ENCODE measurements at places on chromosomes 7 and 10.

GRCh38 chr7:41885078-41885477 lies 182.2 kb upstream of the INHBA start:
- no peak for DNase-seq

DNA sequence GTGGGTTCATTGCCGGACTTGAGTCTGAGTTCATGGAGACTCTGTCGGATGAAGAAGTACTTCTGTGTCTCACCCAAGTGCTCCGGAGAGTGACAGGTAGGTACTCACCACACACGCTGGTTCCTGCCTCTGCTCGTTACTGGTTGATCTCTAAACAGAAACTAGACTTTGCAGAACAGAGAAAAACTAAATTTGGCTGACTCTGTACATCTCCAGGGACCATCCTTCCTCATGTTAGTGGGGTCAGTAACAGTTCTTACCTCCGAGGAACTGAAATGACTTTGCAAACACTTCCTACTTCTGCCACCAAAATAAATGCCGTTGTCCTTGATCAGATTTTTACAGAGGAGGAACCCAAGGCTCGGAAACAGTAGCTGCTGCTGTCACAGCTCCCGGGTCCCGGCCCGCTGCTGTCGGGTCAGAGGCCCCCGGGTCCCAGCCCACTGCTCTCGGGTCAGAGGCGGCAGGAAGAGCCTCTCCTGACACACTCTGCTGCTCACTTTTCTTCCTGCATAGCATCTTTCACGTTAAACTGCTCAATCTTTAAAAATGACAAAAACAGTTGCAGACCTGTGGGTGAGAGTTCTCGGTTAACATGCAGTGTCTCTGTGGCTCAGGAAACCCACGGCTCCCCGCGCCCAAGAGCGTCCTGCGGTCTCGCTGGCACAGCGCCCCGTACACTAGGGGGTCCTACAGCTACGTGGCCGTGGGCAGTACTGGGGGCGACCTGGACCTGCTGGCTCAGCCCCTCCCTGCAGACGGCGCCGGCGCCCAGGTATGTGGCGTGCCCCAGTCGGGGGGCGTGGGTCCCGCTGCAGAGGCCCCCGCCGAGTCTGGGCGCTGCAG lies 4.8 kb upstream of the MTG1 start:
- DNase-seq = no peak

DNA sequence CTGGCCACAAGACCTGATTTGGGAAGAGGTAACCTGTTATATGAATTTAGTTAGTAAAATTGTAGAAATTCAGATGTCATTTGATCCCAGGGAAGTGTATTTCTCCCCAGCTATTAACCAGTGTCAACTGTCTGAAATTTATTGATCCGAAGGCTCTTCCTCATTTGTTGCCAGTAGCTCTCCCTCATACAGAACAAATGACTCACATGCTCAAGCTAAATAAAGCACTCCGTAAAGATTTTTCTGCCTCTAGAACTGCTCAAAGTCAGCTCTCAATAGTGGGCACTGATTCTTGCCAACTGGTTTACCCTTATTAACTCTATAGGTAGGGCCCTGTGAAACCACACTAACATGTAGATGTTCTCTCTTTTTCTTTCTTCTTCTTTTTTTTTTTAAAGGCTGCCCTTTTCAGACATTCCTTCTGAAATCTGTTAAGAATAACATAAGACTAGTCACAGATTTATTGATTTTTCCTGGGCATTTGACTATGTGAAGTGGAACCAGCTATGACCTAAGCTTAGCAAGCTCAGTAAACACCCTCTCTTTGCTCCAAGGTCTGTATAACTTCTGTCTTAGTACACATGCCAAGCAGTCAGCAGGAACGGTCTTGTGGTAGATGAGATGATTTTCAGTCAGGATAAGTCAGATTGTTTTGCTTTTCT lies 21.8 kb downstream of the RPA3 start:
- no peak for DNase-seq

DNA sequence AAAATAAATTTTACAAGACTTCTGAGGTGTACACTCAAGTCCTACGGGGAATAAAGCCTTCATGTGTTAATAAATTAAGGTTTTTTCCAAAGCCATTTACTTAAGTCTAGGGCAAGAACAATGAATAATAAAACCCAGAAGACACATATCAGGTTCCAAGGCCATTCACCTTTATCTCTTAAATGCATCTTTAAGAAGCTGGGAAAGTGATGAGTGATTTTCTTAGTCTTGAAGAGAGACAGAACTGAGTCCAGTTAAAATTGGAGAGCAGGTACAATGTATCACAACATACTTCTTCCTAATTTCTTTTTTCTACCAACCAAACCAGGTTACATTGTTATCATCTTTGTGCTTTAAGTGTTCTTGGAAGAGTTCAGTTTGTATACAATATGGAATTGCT lies 189.5 kb downstream of the RAPGEF5 start:
- DNase-seq = no peak

DNA sequence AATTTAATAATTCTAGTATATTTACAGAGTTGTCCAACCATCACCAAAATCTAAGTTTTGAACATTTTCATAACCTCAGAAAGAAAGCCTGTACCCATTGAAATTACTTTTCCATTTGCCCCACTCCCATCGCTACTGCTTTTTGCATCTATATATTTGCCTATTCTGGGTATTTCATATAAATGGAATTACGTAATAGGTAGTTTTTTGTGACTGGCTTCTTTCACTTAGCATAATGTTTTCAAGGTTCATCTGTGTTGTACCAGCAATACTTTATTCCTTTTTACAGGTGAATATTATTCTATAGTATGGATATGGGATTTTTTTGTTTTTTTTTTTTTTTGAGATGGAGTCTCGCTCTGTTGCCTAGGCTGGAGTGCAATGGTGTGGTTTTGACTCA lies 22.6 kb downstream of the KIF11 start:
- DNase-seq = no peak

DNA sequence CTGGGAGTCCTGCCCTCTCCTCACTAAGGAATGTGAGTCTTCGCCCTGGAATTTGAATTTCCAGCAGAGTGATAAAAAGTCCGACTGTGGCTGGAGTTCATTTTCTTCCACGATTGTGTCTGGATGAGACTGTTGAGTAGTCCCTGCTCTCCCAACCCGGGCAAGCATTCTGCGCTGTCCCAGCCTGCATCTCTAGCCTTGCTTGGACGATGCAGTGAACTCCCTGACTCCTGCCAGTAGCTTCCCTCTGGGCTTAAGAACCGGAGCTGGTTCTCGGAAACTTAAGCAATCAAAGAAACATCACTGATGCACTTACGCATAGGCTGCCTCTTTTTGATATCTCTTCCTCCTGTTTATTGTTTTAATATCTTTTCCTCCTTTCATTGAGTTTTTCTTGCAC lies 116.0 kb upstream of the FZD8 start:
- DNase-seq = no peak

- DNase-seq = no peak
Observed at GRCh38 chr7:41292487-41292886, 410.4 kb downstream of the INHBA start.

- no peak for DNase-seq
Observed at GRCh38 chr7:45342236-45342635, 184.6 kb downstream of the RAMP3 start.

DNA sequence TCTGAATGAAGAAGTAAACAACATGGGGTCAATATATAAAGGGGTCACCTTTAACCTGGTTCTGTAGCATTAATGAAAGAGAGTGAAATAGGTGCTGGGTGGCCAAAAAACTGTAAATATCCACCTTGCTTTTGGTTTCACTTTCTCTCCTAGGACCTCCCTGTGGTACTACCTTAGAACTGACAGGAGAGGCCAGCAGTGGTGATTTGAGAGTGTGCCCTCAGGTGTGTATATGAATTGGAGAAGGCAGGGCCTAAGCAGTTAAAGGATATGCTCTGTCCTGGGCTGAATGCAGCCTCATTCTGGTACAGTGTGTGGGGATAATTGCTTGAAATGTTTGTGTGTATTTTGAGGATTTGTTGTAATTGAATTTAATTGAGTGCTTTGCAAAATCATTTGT lies 62.0 kb downstream of the BBS9 start:
- DNase-seq = no peak

DNA sequence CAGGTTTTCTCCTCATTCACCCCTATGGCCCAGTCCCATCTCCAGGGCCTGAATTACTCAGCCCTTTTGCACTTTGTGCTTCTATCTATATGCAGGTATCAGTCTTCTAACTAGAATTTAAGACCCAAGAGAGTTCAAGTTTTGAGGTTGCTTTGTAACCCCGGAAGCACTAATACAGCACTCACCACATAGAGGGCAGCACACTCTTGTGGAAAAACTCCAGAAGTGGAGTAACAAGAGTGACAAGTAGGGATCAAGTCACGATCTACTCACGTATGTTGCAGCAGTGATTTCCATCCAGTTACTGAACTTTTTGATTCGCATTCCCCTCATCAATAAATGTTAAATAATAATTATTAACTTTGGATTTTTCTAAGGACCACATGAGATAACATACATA lies 151.0 kb downstream of the CHCHD3 start:
- no peak for DNase-seq

DNA sequence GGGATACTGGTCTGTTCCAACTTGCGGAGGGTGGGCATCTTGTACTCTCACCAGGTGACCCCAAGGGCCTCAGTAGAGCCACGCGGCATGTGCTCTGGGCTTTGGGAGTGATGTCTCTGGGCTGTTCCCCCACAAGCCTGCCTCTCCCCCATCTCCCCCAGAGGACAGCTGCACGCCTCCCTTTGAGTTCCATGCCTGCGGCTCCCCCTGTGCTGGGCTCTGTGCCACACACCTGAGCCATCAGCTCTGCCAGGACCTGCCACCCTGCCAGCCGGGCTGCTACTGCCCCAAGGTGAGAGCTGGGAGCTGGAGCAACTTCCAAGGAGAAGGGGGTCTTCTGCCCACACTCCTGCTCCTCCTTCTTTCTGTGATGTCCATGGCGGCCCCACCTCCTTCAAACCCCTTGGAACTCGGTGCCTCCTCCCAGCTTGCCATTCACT lies 15.0 kb upstream of the ZNF862 start:
- DNase-seq = no peak

GRCh38 chr7:29150856-29151255 lies 4.5 kb upstream of the CPVL start:
- DNase-seq = no peak

DNA sequence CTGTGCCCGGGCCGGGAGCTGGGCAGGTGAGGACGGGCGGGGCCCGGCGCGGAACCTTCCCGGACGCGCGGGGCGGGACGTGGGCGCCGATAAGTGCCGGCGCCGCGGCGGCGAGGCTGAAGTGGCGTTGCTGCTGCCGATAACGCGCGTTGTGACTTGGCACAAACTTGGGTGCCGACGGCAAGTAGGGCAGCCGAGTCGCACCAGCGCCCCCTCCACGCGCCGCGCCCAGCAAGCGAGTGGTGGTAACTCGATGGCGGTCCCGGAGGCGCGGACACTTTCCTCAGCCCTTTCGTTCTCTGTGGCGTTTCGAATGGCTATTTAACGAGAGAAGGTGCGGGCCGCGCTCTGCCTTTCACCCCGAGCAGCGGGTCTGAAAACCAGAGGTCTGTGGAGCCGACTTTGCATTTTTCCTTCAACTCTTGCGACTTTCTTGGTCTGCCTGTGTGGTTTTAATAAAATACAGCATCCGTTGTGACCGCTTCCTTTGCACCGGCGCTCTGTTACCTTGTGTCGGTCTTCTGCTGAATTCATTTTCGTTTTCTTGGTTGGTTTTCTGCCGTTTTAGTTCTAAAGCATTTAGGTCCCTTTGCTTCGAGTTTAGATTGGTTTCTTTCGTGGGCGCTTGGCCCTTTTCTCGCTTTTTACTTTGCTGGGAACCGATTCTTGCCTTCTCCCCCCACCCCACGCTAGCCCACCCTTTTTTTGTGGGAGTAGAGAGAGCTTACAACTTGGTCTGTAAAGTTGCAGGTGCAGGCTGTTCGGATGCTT lies 701 bp downstream of the STK17A start:
- peak; percentile 35 for DNase-seq

- DNase-seq = no peak
Observed at GRCh38 chr7:45610019-45610418, 35.9 kb downstream of the ADCY1 start.

GRCh38 chr7:138125598-138126111 lies 49.4 kb downstream of the AKR1D1 start:
- DNase-seq = no peak

- no peak for DNase-seq
Observed at GRCh38 chr7:13476881-13477444, 512.5 kb downstream of the ETV1 start.

DNA sequence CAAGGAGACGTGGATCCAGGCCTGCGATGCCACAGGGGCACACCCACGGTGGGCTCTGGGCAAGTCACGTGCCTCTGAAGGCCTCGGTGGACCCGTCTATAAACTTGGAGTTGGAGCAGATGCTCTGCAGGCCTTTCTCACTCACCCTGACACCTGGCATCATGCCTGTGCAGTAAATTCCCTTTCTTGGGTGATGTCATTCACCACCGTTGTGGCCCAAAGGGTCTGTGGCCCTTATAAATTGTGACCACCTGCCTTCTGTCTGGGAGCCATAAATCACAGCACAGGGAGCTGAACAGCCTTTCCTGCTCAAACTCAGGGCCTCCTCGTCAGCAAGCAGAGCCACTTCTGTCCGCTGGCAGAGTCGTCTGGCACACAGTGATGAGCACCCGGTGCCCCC lies 52.2 kb downstream of the GPAM start:
- no peak for DNase-seq

DNA sequence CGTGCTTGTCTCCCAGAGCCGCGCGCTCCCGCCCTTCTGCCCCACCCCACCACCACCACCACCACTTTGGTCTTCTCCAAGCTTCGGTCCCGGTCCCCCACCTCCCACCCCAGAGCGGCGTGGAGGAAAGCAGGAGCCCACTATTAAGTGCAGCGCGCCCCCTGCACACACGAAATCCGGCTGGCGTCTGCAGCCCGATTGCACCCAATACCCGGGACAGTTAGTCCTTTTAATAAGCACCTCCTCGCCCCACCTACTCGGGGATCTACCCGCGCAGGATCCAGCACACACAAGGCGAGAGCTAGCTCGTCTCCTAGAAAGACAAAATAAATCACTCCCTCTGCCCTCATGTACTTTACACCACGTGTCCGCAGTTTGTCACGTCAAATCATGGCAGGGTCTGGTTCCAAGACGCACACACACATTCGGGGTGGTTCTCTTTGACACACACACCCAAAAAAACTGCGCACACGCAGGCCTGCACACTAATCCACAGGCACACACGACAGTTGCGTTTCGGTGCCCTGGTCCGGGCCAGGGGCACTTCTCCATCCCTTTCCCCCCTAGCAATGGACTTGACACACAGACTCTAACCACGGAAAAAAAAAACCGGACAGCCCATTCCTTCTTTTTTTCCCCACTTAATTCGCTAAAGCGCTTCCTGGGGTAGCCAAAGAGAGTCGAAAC lies 1.6 kb downstream of the SFMBT2 start:
- DNase-seq = peak; percentile 35

GRCh38 chr10:62655337-62655994 lies 149.1 kb upstream of the ADO start:
- no peak for DNase-seq

- no peak for DNase-seq
Observed at GRCh38 chr7:70434376-70434775, 697.6 kb upstream of the GALNT17 start.

- no peak for DNase-seq
Observed at GRCh38 chr7:146554556-146554955, 438.0 kb downstream of the CNTNAP2 start.

DNA sequence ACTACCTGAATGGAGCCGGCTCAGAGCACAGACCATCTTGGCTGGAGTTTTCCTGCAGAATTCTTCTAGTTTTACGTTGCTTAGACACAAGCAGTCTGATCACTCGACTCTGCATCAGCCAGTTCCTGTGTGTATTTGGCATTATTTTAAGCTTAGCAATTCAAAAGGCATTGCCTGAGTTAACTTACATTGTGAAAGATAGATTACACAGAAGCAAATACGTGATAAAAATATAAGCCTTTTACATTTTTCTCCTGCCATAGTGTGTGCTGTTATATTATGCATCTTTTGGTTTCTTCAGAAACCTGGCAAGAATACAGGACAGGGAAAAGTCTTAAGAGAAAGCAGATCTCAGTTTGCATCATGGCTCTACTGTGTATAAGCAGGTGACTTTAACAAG lies 98.1 kb downstream of the LRRC4 start:
- no peak for DNase-seq

Measured in stimulated activated CD4-positive, alpha-beta T cell treated with anti-CD3 and anti-CD28 coated beads, TNF-alpha, amount 100 ng/mL, for 4 hours (primary cell).